GM13976 (cell line): ENCODE measurements at places on chromosomes 7 and 10.
A peak's percentile ranks its signal among the peaks of the same experiment; 100 is the strongest.

- peak; percentile 54 for DNase-seq
Observed at GRCh38 chr10:89351412-89351779, 23.6 kb downstream of the IFIT3 start.

GRCh38 chr7:8365499-8366110 is 67.8 kb upstream of the NXPH1 start:
- DNase-seq = no peak

- DNase-seq = no peak
Observed at GRCh38 chr10:33600381-33600780, 265.9 kb upstream of the NRP1 start.

GRCh38 chr10:122744257-122744656 is 44.6 kb upstream of the C10orf120 start:
- DNase-seq = no peak

- no peak for DNase-seq
Observed at GRCh38 chr10:131872827-131873375, 27.9 kb upstream of the PPP2R2D start.

DNA sequence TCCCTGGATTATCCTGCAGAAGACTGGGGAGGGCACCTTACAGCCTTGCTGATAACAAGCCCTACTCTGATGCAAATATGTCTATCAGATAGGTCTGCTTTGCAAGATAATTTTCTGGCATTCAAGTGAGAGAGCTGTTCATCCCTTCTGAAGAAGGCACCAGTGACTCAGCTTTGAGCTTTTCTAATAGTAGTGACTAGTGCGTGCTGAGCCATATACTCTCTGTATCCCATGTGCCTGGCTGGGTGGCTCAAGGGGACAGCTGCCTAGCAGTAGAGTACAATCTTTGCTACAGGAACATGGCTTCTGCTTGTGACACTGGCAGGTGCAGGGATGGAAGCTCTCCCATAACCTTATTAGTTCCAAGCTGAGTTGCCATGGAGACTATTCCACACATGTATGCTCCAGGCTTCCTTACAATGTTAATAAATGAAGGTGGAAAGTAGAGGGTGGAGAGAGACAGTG is 35.0 kb upstream of the ABCB4 start:
- no peak for DNase-seq

DNA sequence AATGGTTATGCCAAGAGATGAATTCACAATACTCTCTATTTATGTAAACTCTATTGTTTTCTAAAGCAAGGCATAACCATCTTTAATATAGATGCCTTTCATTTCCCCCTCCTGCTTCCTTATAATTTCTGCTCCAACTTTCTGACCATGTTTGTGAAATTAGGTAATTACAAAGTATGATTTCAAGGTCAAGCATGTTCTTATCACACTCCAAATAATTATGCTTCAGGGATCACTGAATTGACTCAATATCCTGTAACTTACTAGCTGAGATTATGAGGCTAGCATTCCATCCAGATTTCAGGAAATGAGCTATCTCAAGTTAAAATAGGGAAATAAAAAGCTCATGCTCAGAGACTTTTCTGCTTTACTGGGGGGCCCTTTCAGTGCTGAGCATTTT is 655.9 kb upstream of the IGFBP3 start:
- no peak for DNase-seq
